ENCODE measurements at places on chromosomes 1 and 21.
A peak's percentile ranks its signal among the peaks of the same experiment; 100 is the strongest.

DNA sequence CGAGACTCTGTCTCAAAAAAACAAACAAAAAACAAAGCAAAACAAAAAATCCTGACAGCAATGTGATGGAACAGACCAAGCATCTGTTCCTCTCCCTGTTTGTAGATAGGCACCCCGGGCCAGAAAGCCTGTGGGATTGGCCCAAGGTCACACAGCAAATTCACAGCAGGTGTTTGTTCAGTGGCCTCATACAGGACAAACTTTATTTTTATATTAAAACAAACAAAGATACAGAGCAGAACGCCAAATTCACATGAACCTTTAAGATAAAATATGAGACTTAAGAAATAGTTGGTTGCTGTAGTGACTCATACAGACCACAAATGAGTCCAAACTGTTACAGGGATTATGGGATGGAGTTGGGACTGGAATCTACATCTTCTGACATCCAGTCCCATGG is 2.3 kb upstream of the CELA2A start:
- H3K4me1 ChIP-seq: no peaks in the 10 kb centered on the region
- peaks cover 2% of the 10 kb centered on the region for H3K27me3 ChIP-seq
- no peak for DNase-seq

DNA sequence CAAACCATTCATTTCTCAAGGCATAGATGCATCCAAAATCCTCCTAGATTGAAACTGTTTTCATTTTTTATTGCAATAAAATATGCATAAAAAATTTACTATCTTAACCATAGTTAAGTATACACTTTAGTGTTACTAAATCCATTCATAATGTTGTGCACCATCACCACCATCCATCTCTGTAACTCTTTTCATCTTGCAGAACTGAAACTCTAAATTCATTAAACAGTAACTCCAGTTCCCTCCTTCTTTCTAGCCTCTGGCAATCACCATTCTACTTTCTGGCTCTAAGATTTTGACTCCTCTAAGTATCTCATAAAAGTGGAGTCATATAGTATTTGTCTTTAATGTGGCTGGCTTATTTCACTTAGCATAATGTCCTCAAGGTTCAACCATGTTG is 236.8 kb downstream of the SMYD3 start:
- peaks cover 27% of the 10 kb centered on the region for H3K36me3 ChIP-seq
- no peak overlapping the region for H3K27ac ChIP-seq
- no peaks in the 10 kb centered on the region for H3K27me3 ChIP-seq
- no peaks in the 10 kb centered on the region for H3K4me1 ChIP-seq

DNA sequence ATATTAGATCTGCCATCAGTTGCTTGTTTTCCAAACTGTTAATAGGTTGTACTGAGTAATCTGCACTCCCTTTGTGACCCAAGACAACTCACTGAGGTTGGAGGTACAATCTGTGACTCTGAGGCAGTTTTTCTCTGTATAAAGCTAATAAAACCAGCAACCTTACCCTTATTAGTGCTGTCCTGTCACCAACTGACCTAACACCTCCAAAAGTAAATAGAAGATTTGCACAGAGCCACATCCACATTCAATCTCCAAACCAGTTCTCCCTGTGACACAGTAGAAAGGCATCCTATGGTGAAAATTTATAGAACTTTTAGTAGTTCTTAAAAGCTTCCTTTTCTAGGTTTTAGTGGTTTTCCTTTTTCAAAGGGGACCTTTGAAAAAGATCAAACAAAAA is 140.4 kb upstream of the ADGRL2 start:
- no peak overlapping the region for H3K4me3 ChIP-seq
- no peaks in the 10 kb centered on the region for H3K4me1 ChIP-seq
- H3K27ac ChIP-seq: no peak overlapping the region

DNA sequence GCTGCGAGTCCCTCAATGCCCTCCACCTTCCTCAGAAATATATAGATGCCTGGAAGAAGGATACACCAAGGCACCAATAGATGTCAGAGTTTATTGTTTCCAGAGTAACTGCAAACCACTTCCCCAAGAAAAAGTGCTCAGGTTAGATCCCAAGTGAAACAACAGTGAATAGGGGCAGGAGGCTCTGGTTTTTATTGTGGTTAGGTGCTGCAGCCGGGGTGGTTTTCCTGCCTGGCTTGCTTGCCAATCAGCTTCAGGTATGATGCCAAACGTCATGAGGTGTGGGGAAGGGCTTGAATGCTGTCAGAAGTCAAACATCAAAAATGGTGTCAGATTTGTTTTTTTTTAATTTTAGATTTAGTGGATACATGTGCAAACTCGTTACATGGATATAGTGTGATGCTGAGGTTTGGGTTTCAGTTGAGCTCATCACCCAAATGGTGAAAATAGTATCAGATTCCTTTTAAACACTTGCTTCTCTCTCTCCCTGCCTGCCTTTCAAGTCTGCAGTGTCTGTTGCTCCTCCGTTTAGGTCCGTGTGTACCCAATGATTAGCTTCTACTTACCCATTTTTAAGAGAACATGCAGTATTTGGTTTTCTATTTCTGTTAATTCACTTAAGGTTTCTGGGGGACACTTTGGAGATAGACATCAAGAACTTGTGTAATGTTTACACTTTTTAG is 1317.0 kb downstream of the MRPL39 start:
- H3K27me3 ChIP-seq: no peaks in the 10 kb centered on the region
- H3K4me1 ChIP-seq: peaks cover 9% of the 10 kb centered on the region
- no peaks in the 10 kb centered on the region for H3K36me3 ChIP-seq
- peak overlapping the region; percentile 50 for H3K27ac ChIP-seq
- H3K4me3 ChIP-seq: peak overlapping the region; percentile 34
- DNase-seq: peak; percentile 32

DNA sequence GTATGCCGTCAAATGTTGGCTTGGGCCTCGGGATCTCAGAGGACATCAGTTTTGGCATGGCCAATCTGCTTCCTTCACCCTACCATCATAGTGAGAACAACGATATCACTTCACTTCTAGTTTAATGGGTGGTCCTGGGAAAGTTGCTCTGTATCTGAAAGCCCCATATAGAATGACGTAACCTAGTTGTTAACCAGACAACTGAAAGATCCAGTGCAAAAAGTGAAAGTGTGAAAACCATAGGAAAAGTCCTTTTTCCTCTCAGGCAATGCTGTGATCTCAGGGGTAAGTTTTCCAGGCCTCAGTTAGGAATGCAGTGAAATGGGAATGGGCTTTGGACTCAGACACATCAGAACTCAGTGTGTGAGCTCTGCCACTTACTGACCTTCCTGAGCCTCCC is 18.6 kb upstream of the ATP1B1 start:
- no peak overlapping the region for H3K4me3 ChIP-seq
- no peak for DNase-seq
- no peaks in the 10 kb centered on the region for H3K36me3 ChIP-seq
- H3K27me3 ChIP-seq: no peaks in the 10 kb centered on the region
- peaks cover 12% of the 10 kb centered on the region for H3K4me1 ChIP-seq

DNA sequence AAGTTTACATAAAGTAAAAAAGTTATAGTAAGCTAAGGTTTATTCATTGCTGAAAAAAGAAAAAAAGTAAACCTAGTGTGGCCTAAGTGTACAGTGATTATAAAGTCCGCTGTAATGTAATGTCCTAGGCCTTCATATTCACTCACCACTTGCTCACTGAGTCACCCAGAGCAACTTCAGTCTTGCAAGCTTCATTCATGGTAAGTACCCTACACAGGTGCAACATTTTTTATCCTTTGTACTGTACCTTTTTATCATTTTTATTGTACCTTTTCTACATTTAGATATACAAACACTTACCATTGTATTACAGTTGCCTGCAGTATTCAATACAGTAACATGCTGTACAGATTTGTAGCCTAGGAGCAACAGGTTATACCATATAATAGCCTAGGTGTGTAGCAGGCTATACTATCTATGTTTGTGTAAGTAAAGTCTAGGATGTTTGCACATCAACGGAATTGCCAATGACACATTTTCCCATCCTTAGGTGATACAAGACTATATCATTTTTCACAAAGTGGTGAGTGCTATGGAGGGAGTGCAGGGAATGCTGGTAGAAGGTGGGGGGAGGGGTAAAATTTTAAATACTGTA is 58.0 kb upstream of the DMRTA2 start:
- peaks cover 32% of the 10 kb centered on the region for H3K36me3 ChIP-seq
- no peaks in the 10 kb centered on the region for H3K4me1 ChIP-seq
- no peak overlapping the region for H3K4me3 ChIP-seq

DNA sequence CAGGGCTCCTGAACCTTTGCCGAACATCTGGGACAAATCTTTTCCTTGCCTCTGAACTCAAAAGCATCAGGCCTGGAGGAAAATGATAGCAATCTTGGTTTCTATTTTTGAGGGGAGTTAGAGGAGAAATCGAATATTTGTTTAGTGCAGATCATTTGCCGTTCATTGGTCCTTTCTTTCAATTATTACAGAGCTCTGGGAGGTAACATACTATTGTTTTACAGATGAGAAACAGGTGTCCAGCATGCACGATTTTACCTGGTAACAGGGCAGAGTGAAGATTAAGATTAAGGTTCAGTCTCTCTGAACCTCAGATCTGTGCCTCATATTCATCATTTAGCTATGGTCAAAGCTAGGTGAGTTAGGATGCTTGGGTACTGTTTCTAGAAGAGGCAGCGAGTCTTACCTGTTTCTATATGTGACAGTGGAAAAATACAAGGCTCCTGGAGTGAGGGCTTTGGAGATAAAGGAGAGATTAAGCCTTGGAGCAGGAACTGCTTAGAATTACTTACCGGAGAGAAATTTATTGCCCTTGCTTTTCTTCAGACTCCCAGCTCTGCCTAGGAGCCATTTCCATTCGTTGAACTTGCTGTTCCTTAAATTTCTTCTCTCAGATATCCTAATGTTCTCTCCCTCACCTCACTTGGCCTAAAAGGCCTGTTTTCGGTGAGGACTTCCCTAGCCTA is 1.4 kb downstream of the PRCC start:
- peaks cover 52% of the 10 kb centered on the region for H3K36me3 ChIP-seq
- peaks cover 56% of the 10 kb centered on the region for H3K4me1 ChIP-seq
- H3K27ac ChIP-seq: no peak overlapping the region
- no peak overlapping the region for H3K4me3 ChIP-seq
- no peaks in the 10 kb centered on the region for H3K27me3 ChIP-seq

- H3K36me3 ChIP-seq: no peaks in the 10 kb centered on the region
- no peak overlapping the region for H3K4me3 ChIP-seq
- DNase-seq: no peak
Observed at GRCh38 chr1:78387871-78388270, 102.9 kb upstream of the PTGFR start.

GRCh38 chr1:98468111-98468717 is 193.3 kb upstream of the SNX7 start:
- no peak overlapping the region for H3K4me3 ChIP-seq
- DNase-seq: no peak
- H3K36me3 ChIP-seq: no peaks in the 10 kb centered on the region
- no peak overlapping the region for H3K27ac ChIP-seq
- no peaks in the 10 kb centered on the region for H3K27me3 ChIP-seq
- H3K4me1 ChIP-seq: no peaks in the 10 kb centered on the region

DNA sequence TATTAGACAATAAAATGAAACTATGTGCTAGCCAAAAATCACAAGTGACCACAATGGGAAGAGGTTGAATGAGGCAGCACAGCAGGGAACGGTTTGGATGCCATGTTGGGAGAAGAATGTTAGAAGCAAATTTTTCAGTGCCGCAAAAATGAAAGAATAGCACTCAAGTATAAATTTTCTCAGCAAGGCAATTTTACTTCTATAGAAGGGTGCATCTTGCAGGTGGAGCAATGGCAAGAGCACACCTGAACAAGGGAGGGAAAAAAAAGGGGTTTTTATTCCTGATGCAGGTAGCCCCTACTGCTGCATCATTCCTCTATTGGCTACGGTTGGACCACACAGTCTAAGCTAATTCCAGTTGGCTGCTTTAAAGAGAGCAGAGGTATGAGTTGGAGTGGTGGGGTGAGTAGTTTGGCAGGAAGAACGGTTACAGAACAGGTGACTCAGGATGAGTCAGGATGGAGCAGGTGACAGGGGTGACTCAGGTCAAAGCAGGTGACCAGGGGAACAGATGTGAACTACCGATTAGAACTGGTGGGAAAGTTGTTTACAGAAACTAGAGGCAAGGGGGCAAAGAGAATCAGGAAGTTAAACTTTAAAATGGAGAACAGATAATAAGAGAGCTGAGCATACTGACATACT is 301.1 kb upstream of the NRIP1 start:
- H3K36me3 ChIP-seq: no peaks in the 10 kb centered on the region
- H3K4me3 ChIP-seq: no peak overlapping the region
- no peaks in the 10 kb centered on the region for H3K4me1 ChIP-seq
- H3K27ac ChIP-seq: no peak overlapping the region

Measured in activated T-cell treated with anti-CD3 and anti-CD28 coated beads, Interleukin-2, amount 50 U/mL, for 24 hours (primary cell).